Brain pericyte (primary cell): ENCODE measurements at places on chromosomes 3 and 15.

DNA sequence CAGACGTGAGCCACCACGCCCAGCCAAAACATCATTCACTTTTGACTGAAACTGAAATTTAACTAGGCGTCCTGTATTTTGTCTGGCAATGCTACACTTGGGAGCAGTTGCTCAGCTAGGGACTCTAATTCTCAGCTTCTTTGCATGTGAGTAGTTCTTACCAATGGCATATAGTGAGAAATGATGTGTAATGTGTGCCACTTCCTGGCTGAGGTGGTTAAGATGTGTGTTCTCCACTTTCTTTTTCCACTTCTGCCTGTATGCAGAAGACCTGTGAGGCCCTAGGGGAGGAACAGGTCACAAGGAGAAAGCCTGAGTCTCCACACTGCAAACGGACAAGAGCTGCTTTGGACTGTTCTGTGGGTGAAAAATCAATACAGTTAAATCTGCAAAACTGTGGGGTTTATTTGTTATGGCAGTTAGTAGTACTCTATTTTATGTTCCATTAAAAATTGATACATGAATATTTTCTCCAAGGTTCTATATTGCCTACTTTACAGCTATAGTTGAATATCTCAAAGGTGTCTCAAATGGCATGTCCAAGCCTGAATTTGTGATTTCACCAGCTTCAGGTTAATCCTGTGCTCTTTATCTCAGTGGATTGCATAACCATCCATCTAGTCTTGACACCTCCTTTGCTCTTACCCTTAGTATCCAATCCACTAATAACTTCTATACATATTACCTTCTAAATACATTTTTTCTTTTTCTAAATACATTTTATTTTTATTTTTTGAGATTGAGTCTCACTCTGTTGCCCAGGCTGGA lies 59.3 kb downstream of the NR1D2 start:
- DNase-seq: no peak

DNA sequence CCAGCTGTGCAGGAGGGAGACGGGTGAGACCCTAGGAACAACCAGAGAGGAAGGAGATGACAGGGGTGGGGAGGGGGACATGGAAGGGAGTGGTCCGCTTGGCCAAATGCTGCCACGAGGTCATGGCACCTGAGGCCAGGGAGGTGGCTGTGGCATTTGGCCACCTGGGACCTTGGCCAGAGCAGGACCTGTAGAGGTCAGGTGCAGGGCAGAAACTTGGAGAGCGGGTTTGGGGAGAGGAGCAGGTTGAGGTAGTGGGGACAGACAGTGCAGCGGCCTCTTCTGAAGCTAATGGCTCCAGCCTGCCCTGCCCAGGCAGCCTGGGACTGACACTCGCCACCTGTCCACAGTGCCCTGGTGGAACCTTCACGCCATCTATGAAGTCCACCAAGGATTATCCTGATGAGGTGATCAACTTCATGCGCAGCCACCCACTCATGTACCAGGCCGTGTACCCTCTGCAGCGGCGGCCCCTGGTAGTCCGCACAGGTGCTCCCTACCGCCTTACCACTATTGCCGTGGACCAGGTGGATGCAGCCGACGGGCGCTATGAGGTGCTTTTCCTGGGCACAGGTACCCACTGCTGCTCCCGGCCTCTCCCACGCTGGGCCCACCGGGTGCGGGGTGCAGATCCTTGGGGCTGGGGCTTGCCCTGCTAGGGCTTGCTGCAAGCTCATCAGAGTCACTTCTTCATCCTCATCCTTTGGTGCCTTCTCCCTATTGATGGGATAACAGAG lies 7.0 kb upstream of the GNAT1 start:
- no peak for DNase-seq

DNA sequence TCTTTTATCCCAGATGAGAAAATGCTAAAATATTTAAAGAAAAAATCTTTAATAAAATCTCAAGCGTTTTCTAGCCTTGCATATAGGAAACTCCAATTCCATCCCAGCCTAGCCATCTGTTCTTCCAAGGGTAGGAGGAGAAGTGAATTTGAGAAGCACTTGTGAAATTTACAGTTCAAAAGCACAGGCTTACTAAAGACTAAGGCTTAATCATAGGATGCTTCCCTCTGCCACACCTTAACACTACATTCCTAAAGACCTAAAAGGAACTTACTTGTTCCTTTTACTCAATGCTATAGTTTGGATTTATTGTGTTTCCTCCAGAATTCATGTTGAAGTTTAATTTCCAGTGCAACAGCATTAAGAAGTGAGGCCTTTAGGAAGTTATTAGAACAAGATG lies 764.8 kb upstream of the CADM2 start:
- no peak for DNase-seq

DNA sequence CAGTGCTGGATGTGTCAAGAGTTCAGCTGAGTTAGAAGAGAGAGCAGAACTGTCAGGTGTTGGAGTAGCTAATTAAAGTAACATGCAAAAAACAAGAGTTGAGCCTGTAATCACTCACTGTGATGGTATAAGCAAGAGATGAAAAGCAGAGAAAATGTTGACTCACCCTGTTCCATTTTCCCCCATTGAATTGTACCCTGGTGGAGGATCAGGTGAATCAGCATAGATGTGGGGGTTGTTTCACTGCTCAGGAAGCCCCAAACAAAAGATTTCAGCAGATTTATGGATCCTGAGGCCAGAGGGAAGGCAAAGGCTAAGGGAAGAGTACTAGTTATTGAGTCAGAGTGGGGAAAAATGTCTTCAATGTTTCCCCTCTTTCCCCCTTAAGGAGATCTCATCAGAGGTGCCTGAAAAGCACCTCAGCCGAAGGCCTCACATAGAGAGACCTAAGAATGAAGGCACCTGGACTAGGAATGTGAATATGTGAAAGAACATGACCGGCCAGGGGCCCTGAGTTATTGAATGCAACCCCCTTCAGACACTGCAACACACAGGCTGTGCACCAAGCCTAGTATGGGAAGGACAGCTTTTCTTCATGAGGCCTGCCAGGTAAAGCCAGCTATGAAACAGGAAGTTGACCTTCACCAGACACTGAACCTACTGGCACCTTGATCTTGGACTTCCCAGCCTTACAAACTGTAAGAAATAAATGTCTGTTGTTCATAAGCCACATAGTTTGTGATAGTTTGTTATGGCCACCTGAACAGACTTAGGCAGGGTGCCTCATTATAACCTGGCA lies 90.1 kb downstream of the TMCO5A start:
- DNase-seq: no peak

GRCh38 chr3:83873550-83873949 lies 1085.2 kb upstream of the CADM2 start:
- DNase-seq: no peak

- no peak for DNase-seq
Measured at GRCh38 chr15:68047826-68048225, 6.3 kb upstream of the PIAS1 start.

GRCh38 chr3:36416599-36416998 lies 36.3 kb downstream of the STAC start:
- DNase-seq: no peak

GRCh38 chr15:25987638-25988037 lies 124.5 kb upstream of the ATP10A start:
- no peak for DNase-seq

DNA sequence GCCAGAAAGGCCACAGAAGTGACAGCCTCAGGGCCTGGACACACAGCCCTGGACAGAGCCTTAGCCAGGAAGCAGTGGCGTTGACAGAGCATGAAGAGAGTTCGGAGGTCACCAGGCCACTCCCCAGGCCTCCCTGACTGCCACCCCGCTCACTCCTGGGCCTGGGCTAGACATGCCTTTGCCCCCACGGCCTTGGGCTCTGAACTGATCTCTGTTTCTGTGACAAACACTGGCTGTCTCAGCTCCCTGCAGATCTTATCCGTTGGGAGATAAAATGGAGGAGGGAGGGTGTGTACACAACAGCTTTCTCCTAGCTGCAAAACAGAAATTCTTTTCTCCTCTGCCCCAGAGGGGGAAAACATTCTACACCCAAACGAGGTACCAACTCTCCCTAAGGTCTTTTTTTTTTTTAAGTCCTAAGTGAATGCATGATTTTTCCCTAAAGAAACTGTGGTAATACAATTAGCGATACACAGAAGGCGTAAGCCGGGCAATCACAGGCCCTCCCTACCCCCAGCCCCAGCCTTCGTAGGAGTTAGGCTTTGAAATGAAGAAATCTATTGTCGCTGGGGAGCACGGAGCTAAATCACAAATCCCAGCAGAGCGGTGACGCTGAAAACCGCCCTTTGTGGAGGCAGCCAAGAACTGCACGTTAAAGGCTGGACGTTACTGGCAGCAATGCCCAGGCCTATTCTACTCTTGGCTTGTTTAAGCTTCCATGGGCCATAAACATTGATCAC lies 45.0 kb downstream of the SRGAP3 start:
- DNase-seq: no peak

GRCh38 chr3:48276911-48277641 lies 36.2 kb downstream of the ZNF589 start:
- DNase-seq: no peak

DNA sequence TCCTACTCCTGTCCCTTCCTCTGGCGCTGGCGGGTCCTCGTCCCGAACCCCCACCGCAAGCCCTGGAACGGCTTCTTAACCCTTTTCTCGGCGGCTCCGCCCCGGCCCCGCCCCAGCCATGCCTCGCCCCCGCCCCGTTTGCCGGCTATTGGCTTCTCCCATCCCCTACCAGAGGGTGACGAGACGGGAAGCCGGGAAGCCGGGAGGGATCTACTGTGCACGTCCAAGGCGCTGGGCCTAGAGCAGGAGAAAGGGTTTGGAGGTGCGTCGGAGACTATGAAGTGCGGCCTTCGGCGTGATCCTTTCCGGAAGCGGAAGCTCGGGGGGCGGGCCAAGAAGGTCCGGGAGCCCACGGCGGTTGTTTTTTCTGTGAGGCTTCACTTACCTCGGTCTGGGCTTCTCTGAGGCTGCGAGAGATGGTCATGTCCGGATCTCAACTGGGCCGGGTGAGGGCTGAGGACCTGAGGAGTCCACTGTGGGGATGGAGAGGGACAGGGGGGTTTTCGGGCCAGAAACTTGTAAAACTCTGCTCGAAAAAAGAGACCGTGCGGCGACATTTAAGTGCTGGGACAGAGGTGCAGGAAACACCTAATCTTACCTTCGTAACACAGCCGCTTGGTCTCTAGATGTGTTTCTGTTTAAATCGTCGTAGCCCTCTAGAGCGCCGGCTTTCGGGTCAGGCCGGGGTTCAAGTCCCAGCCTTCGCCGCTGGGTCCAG lies 21.4 kb downstream of the ROPN1B start:
- DNase-seq: peak; percentile 43
